ENCODE measurements at places on chromosomes 5 and 9.

DNA sequence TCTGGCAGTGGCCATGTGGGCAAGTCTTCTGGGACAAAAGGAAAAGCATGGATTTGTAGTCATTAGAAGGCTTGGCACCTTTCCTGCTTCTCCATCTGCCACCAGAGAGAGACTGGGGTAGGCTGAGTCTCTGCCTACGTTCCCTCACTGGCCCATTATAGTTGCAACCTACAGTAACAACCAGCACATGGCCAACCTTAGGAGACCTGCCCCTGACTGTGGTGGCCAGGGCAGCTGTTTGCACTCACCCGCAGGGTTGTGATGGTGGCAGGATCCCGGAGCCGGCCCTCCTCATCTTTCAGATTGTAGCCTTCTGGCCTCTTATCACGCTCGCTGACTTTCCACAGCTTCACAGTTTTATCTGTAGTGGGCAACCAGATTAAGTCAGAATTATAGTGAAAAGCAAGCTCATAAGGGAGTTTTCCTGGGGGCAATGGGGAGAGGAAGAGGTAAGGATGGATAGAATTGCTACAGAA is 174.9 kb upstream of the GPR151 start:
- no peaks in the 10 kb centered on the region for H3K36me3 ChIP-seq

GRCh38 chr5:172683645-172684471 is 42.8 kb downstream of the NEURL1B start:
- no peak overlapping the region for H3K27ac ChIP-seq
- no peaks in the 10 kb centered on the region for H3K36me3 ChIP-seq
- no peaks in the 10 kb centered on the region for H3K27me3 ChIP-seq
- peaks cover 3% of the 10 kb centered on the region for H3K4me1 ChIP-seq
- no peak for DNase-seq
- no peak overlapping the region for H3K4me3 ChIP-seq

DNA sequence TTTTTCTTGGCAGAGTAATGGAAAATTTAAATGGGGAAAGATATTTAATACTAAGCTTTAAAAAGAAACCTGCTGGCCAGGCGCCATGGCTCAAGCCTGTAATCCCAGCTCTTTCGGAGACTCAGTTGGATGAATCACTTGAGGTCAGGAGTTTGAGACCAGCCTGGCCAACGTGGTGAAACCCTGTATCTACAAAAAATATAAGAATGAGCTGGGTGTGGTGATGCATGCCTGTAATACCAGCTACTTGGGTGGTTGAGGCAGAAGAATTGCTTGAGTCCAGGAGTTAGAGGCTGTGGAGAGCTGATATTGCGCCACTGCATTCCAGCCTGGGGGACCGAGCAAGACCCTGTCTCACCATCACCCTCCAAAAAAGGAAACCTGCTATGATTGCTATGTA is 32.8 kb downstream of the TUT7 start:
- H3K27me3 ChIP-seq = no peaks in the 10 kb centered on the region
- peaks cover 31% of the 10 kb centered on the region for H3K36me3 ChIP-seq
- H3K27ac ChIP-seq = no peak overlapping the region
- H3K4me1 ChIP-seq = peaks cover 15% of the 10 kb centered on the region
- no peak overlapping the region for H3K4me3 ChIP-seq

GRCh38 chr5:82163452-82164175 is 114.5 kb downstream of the RPS23 start:
- peak; percentile 43 for DNase-seq
- H3K27me3 ChIP-seq = no peaks in the 10 kb centered on the region
- H3K4me3 ChIP-seq = no peak overlapping the region
- no peaks in the 10 kb centered on the region for H3K36me3 ChIP-seq
- no peak overlapping the region for H3K27ac ChIP-seq
- peaks cover 5% of the 10 kb centered on the region for H3K4me1 ChIP-seq

- no peaks in the 10 kb centered on the region for H3K27me3 ChIP-seq
- H3K27ac ChIP-seq = no peak overlapping the region
- H3K4me1 ChIP-seq = no peaks in the 10 kb centered on the region
- DNase-seq = no peak
- no peaks in the 10 kb centered on the region for H3K36me3 ChIP-seq
Measured at GRCh38 chr5:36552651-36553393, 53.6 kb upstream of the SLC1A3 start.

DNA sequence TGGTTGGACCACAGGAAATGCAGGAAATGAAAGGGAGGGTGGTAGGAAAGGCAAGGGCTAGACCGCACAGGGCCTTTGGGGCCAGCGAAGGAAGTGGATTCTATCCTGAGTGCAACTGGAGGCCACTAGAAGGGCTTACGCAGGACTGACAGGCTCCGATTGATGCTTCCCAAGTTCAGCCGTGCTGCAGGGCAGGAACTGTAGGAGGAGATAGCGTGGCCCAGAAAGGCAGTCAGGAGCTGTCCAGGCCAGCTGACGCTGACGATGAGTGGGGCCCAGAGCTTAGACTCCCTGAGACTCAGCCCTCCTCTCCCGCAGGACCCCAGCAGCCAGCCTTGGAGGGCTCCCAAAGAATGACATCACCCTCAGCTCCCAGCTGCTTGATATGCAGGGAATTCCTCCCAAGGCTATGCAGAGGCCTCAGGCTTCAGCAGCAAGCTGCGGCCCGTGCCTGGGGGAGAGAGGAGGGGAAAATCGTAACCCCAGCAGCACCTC is 48.8 kb downstream of the KCNIP1 start:
- no peaks in the 10 kb centered on the region for H3K27me3 ChIP-seq
- H3K36me3 ChIP-seq = no peaks in the 10 kb centered on the region
- peak; percentile 88 for DNase-seq
- no peak overlapping the region for H3K4me3 ChIP-seq
- peaks cover 2% of the 10 kb centered on the region for H3K4me1 ChIP-seq

GRCh38 chr5:8528106-8528505 is 659.2 kb downstream of the MTRR start:
- no peaks in the 10 kb centered on the region for H3K36me3 ChIP-seq
- no peak overlapping the region for H3K27ac ChIP-seq
- H3K4me3 ChIP-seq = no peak overlapping the region
- 0 out of 2 replicates have a peak, but pooled peaks cover 2% of the 10 kb centered on the region for H3K27me3 ChIP-seq
- DNase-seq = no peak

DNA sequence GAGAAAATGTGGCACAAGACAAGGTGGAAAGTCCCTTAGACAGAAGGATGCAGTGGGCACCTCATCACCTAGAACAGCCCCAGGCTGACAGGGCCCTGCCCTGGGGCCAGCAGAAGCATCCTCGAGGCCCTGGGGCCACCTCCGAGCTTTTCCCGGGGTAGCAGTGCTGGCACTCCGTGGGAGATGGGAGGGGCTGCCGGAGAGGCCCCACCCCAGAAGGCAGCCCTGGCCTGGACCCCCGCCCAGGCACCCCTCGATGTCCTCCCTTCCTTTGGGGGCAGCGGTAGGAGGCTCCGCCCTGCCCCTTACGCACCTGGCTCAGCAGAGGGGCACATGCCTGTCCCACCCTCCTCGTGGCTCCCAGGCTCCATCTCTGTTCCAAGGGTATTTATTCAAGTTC is 17.7 kb upstream of the NSMF start:
- H3K4me1 ChIP-seq = peaks cover 2% of the 10 kb centered on the region
- H3K27ac ChIP-seq = no peak overlapping the region
- DNase-seq = no peak
- no peak overlapping the region for H3K4me3 ChIP-seq
- H3K36me3 ChIP-seq = no peaks in the 10 kb centered on the region
